ENCODE measurements at places on chromosomes 3 and 15.

GRCh38 chr3:48738926-48739616, 22.1 kb upstream of the IP6K2 start:
- no peak for DNase-seq

DNA sequence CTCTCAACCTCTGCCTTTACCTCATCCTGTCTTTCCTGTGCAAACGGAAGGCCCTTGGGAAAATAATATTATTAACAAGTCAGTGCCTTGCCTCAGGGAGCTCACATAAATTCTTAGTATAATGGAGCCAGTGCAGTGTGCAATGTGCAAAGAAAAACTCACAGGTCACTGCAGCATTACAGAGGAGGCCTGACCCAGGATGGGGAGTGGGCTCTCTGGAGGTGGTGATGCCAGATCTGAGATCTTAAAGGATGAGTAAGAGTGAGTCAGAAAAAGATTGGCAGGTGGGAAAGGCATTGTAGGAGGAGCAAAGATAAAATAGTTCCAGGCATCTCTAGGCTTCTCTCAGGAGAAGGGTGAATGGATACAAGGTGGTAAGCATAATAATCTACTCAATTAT, 185.6 kb upstream of the ADAMTS9 start:
- no peak for DNase-seq

- DNase-seq: no peak
These were observed 19.0 kb downstream of the FAN1 start for GRCh38 chr15:30922480-30923311.

GRCh38 chr3:168531116-168531515, 435.4 kb upstream of the GOLIM4 start:
- DNase-seq: no peak

DNA sequence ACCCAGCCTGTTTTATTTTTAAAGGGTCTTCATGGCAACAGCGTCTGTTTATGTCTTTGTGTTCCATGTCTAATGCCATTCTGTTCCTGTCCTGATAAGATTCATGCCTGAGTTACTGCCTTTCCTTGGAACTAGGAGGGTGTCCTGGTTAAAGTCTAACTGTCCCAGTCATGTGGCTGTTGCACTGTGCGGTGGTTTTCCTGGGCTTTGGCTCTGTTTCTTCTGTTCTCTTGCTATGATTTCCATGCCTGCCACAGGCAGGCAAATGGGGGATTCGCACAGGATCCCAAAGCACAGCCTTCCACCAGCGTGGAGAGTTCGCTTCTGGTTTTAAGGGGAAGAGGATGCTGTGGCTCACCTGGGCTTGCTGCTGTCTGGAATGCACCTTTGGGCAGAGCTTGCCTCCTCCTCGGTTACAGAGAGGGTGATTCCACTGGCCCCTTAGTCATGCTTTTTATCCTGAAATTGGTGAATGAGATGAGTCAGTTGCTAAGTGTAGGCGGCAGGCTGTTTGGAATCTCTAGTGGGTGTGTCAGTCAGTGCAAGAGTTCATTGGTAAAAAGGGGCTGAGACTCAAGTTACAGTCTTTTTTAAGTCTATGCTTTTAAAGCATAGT, 86.8 kb downstream of the CCK start:
- no peak for DNase-seq

DNA sequence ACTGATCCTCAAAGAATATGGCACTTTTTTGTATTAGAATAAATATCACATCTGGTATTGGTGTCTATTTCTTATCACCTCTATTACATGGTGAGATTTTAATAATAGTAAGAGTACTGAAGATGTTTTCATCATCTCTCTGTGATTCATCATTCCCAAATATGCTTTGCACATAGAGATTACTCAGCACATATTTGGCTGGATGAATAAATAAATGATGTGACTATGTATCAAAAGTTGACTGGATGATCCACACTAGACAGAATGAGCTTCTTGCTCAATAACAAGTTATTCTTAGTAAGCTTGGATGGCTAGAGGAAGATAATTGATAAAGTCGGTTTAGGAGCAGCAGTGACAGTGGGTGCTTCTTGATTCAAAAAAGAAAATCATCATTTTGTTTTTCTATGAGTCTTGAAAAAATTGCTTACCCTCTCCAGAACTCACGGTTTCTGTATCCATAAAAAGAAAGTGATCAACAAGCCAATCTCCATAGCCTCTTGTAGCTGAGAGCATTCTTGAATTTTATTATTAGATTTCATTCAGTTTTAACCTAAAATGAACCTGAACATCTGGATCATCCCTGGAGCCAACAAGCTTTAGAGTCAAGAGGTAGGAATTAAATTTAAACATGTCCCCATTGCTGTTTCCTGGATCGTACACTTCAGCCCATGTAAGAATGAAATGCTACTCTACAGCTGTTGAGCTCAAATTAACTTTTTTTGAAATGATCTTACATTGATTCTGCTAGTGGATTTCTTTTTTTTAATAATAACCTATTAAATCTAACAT, 104.8 kb upstream of the OSTN start:
- no peak for DNase-seq

- no peak for DNase-seq
These were observed 91.7 kb upstream of the NAALADL2 start for GRCh38 chr3:174767406-174767805.

- DNase-seq: no peak
These were observed 15.2 kb downstream of the ATG7 start for GRCh38 chr3:11287404-11287803.

DNA sequence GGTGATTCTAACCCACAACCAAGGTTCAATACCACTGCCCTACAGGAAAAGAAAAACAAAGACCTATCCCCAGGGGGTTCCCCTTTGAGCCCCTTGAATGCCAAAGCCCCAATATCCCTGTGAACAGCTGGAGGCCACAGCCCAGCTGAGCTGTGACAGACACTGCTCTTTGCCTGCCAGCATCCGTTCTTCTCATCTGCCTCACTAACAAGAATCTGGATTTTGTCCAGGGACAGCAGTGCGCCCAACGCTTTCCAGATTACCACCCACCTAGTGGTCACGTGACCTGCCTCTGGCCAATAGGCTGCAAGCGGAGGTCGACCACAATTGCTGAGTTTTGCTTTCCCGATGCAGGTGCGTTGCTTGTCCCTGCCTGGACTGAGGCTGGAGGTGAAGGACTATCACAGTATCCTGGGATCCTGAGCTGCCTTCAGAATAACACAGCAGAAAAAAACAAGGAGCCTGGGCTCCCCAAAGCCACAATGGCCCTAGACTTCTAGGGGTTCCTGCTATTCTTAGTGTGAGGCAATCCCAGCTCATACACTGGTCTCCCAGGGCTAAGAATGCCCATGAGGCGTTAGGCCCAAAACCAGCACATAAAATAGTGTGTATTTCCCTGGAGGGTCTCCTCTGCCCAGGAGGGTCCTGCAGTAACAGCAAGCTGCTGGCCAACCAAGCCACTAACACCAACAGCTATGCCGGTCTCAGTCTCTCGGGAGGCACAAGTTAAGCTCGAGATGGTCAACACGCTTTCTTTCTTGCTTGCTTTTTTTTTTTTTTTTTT, 13.8 kb downstream of the BDH1 start:
- no peak for DNase-seq

DNA sequence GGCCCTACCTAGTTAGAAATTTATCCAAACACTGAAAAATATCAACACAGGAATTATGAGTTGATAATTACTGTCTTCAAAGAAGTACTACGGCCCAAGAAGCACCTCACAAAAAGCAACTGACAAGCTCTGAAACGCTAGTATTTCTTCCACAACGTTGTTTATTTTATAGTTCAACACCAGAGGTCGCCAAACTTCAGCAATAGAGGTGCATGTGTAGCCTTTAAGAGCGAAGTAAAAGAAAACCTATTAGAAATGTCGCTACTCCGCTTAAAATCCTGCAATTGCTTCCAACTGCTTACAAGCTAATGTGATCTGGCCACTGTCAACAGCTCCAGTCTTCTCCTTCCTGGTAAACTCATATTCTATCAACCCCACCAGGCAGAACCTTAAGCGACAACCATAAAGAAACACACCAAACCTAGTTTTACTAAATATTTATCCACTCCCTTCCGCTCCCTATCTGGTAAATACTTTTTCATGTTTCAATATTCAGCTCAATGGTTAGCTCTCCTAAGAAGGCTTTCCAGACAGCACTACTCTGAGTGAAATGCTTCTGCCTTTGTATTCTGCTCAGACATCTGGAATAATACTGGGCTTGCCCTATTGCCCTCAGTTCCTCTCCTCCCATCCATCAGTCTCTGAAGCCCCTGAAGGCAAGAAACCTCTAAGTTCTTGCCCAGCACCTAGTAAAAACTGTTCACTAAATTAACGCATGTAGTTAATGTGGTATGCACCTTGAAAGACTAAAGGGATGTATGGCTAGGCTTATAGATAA, 110.2 kb downstream of the NR1I2 start:
- DNase-seq: no peak
